Activated CD4-positive, alpha-beta memory T cell treated with anti-CD3 and anti-CD28 coated beads for 36 hours (primary cell): ENCODE measurements at places on chromosomes 6 and 20.

DNA sequence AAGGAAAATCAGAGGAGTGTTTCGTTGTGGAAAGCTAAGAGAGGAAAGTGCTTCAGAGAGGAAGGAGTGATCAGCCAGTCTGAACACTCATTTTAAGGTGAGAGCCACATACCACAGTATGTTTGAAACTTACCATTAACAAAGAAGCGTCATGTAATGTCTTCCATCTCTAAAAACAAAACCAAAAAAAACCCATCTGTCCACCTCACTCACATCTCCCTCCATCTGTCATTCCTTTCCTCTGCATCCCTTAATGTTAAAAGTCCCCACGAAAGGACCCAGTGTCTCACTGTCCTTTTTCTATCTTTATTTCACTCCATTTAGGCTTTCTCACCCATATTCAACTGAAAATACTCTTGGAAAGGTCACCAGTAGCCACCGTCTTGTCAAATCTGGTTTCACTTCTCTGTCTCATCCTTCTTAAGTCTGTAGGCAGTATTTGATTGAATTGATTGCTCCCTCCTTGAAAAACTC lies 59.4 kb upstream of the GNRH2 start:
- DNase-seq = no peak

GRCh38 chr6:92790381-92790780 lies 629.0 kb downstream of the EPHA7 start:
- DNase-seq = no peak

DNA sequence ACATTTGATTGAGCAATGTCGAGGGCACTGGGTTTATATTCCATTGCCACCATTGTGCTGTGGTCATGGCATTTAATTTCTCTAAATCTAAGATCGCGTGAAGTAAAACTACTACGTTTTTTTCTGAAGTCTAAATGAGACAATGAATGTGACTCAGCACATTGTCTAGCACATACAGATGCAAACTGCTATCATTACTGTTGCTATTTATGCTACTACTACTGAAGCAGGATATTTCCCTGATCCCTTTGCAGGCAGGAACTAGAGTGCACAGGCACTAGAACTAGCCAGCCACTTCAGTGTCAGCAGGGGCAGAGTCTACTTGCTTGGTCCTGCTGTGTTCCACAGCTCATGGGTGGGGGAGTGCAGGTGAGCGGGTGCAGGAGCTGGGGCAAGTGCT lies 449.7 kb downstream of the CDKAL1 start:
- DNase-seq = no peak

GRCh38 chr6:137332637-137333280 lies 113.6 kb upstream of the IFNGR1 start:
- no peak for DNase-seq

- DNase-seq = no peak
Observed at GRCh38 chr6:11992086-11992485, 20.0 kb upstream of the HIVEP1 start.

- no peak for DNase-seq
Observed at GRCh38 chr6:37588735-37589108, 89.0 kb upstream of the CCDC167 start.

DNA sequence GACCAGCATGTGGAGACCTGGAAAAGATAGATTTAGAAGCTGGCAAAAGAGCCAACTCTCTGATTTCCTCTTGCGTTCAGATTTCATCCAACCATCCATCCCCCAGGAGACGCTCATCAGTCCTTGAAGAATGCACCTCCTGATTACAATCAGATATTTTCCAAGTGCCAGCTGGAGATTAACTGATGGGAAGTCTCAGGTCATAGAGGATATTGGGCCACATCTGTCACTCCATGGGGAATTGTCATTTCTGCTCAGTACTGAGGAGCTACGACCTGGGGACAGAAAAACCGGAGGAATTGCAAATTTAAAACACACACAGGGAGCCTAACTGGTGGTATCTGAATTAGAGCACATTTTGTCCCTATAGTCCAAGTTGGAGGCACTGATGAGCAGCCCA lies 496.2 kb upstream of the SULF2 start:
- no peak for DNase-seq

DNA sequence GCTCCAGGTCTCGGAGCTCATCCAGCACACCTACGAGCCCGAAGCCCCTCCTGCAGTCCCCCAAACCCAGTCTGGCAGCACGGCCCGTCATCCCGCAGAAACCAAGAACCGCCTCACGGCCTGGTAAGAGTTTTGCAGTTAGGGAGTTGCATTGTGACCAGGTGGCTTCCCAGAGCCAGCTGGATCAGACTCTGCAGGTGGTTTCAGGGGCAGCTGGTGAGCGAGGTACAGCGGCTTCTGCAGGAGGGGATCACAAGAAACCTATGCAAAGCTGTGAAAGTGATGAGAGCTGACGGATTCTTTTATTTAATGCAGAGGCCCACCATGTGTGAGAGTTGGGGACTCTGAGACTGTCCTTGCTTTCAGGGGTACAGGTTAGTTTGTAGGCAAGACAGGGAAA lies 45.9 kb upstream of the SCGN start:
- no peak for DNase-seq

DNA sequence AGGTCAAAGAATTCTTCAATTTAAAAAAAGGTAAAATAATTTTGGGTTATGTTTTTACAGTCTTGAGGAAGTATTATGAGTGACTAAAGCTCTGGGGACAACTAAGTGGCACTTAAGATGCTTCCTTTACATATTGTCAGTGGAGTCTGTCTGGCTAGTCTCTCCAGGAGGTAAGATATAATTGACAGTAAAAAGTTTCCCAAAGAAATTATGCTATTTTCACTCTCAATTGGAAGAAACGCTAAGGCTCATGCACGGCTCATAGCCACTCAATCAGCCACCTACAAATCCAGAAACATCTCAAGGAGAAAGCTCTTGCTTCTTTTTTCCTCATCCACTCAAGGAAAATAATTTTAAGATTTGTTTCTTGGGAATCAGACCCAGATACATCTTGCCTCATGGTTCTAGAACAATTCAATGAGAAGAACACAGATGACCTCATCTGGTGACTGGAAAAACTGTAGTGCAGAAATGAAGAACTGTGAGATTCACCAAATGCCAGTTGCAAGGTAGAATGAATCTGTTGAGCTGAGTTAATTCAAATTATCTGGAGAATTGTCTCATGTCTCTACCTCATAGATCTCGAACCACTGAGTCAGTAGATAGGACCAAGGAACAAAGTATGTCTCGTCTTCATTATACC lies 252.9 kb downstream of the TPBG start:
- DNase-seq = no peak

DNA sequence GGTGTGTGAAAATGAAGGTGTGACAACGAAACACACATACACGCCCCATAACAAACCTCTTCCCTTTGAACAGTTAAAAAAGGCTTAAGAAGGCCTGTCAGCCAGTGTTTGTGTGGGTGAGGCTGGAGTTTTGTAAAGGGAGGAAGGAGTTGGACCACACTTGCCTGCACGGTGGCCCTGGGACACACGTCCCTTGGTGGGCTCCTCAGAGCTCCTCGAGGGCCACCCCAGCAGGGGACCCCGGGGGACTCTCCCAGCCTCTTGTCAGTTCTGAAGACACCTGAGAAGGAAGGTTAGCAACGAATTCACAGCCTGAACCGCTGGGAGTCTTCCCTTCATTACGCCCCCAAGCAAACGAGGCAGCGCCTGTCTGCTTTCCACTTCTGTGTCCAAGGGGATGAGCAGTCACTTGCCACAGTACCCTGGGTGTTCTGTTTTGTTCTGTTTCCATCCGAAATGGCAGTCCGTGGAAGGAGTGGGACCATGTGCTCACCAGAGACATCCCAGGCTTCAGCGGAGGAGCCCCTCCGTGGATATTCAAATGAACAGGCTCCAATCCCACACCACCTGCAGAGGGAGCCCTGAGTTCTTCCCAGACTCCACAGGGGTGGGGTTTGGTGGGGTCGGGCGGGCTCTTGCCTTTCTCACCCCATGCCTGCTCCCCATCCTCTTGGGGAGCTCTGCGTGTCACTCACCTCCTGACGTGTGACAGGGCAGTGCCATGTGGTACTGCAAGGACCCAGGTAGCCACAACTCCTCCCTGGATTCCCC lies 68.6 kb downstream of the NRN1 start:
- no peak for DNase-seq

DNA sequence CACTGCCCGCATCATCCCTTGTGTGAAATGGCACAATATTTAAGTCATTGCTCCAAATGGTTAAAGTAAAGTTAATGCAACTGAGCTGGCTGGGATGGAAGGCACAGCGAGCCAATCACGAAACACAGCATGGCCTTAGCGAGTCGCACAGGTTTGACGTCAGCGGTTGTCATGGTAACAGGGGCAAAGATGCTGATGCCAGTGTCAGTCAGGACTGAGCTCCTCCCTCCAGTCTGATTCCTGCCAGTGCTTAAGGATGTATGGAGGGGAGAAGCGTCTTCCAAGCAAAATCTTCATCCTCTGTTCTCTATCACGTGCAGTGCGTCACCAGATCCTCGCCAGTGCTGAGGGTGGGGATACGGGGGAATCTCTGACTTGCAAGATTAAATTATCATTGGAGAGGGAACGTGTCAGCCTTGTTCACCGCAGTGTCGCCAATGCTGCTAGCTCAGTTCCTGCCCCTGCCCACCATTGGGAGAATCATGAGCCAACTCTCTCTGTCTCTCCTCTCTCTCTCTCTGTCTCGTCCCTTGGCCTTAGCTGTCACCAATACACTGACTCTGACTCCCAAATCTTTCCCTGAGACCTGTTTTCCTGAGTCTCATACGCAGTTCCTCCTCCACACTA lies 24.5 kb downstream of the TSPYL4 start:
- peak; percentile 41 for DNase-seq

DNA sequence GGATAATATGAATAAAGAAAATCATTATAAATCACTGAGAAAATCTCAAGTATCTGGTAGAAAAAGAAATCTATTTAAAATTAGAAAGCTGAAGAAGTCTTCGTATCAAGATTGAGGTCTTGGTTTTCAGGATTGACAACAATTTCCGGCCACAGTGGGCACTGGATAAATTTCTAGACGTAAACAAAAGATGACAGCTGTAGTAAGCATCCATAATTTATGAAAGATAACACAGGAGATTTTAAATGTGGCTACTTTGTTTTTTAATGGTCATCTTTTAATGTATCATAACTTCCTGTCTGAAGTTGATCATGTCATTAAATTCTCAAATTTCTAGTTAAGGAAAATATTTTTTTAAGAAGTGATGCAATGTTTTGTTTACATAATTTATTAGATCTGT lies 444.2 kb downstream of the HTR1B start:
- no peak for DNase-seq

- peak; percentile 72 for DNase-seq
Observed at GRCh38 chr6:13375360-13375878, 47.1 kb upstream of the TBC1D7 start.

DNA sequence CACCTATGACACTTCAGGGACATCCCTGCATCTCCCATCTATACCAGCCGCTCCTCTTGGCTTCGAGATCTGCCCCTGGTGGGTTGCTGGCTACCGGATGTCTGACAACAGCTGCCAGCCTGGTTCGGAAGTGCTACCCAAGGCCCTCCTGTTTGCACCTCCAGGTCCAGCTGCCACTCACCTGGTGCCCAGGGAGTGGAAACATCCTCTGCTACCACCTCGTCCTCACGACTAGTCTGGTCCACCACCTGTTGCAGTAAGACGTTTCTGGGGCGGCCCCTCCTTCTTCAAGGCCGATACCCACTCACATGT lies 8.3 kb upstream of the PCMTD2 start:
- peak; percentile 6 for DNase-seq

DNA sequence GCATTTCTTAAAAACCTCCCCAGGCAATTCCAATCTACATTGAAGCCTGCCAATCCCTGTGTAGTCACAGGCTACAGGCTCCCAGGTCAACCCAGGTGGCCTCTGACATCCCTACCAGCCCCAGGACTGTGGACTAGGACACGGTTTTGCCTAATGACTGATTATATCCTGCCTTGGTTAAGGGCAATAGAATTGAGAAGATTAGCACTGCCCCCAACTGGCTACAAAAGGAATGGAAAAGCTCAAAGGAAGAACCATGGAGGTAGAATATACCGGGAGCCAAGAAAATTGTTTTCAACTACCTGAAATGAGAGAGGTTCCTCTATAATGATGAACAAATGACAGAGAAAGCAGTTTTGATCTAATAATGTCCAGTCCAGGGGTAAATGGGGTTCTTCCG lies 421.1 kb upstream of the AGPAT4 start:
- no peak for DNase-seq

- DNase-seq = no peak
Observed at GRCh38 chr6:41638935-41639808, 904 bp downstream of the MDFI start.

- no peak for DNase-seq
Observed at GRCh38 chr6:113809826-113810225, 47.3 kb upstream of the MARCKS start.

- no peak for DNase-seq
Observed at GRCh38 chr6:140546640-140547039, 1172.2 kb upstream of the CITED2 start.

DNA sequence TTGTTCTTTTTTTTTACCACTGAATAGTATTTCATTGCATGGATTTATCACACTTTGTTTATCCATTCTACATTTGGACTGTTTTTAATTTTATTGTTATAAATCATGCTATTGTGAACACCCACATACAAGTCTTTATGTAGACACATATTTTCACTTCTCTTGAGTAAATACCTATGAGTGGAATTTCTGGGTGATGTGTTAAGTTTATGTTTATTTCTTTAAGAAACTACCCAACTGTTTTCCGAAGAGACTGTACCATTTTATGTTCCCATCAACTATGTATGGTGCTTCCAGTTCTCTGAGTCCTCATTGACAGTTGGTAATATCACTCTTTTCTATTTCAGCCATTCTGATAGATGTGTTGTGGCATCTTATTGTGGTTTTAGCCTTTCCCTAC lies 54.0 kb downstream of the RIN2 start:
- DNase-seq = no peak

DNA sequence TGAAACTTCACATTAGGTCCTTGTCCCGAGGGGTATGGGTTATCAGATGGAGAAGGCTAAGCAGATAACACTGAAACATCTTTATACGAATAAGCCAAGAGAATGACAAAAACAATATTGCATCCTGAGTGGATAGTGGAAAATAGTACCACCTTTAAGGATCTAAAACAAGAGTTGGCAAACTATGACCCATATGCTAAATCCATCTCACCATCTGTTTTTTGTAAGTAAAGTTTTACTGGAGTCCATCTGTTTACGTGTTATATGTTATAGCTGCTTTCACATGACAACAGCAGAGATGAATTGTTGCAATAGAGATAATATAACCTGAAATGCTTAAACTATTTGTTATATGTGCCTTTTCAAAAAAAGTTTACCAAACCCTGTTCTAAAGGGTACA lies 76.1 kb upstream of the TRDN start:
- DNase-seq = no peak

DNA sequence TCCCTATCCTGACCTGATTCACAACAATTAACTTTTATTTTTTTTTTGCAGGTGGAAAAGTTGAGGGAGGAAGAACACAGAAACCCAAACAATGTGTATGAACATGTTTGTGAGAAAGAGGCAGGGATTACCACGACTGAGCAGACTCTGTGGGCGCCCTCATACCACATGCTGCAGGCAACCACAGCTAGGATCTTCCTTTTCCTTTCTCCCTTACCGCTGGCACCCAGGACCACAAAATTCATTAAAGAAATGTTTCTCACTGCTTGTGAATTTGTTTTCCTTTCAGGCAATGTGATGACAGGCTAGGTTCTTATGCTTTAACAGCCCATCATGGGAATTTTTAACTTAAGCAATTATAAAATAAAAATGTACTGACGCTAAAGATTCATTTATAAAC lies 287.1 kb downstream of the GMDS start:
- DNase-seq = no peak
